ENCODE measurements at places on chromosomes 13 and 19.

DNA sequence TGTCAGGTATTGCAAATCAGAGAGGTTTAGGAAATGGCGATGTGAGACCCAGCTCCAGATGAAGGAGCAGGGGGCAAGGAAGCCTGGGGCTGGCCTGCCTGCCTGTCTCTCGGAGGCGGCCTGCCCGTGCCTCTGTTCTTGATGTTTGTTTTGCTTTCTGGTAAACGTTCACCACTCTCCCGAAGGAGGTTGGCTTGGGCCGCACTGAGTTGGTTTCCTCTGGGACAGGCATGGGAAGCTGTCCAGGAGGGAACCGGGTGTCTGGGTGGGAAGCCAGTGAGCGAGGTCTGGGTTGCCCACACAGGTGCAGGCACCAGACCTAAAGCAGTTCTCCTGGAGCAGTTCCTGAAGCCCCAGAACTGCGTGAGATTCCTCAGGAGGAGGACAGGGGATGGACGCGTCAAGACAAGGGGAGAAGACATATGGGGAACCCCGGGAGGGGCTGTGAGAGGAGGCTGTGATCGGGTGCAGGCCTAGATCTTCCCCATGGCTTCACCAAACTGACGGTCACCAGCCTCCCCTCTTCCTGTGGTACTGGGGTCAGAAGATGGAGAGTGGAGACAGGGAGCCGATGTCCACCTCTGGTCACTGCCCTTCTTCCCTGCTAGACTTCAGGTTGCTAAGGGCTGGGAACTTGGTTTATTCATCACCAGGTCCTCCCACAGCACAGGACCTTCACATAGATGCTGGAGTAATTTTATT lies 15.2 kb downstream of the COL4A2 start:
- DNase-seq, result no peak

DNA sequence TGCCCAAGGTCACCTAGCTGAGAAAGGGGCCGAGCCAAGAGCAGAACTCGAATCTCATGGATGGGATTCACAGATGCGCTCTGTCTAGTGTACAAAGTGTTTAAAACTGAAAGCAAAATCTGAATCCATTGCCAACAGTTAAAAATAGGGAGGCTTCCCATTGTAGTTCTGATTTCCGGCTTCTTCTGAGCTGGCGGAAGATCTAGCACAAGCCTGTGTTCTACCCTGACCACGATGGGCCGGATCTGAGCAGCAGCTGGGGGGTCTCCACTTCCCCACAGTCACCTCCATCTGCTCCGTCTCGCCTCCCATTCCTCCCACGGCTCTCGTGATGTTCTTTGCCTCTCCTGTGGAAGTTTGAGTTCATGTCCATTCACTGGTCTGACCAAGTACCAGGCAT lies 2.4 kb downstream of the CACNG8 start:
- DNase-seq, result no peak

GRCh38 chr13:46303742-46304385 lies 83.2 kb downstream of the RUBCNL start:
- no peak for DNase-seq

DNA sequence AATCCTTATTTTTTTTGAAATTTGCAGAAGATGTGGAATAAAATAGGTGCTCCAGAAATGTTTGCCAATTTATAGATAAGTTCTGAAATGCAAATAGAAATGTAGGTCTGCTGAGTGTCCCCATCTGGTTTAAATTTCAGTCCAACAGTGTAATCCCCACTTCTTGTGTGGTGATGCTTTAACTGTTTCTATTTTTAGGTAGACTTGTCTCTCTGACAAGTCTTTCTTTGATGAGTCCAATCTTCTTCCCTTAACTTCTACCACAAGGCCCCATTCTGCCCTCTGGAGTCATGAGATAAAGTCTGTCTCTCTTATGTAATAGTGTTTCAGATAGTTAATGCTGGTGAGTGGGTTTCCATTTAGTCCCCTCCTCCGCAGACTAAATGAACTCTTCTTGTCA lies 390.4 kb downstream of the RFC3 start:
- peak; percentile 30 for DNase-seq

- DNase-seq, result no peak
These were observed at the start of gene IGFL4 for GRCh38 chr19:46040952-46041500. IGFL4 (minus strand) TSS chr19:46041002; CDS start chr19:46040962, 40 bp downstream.

DNA sequence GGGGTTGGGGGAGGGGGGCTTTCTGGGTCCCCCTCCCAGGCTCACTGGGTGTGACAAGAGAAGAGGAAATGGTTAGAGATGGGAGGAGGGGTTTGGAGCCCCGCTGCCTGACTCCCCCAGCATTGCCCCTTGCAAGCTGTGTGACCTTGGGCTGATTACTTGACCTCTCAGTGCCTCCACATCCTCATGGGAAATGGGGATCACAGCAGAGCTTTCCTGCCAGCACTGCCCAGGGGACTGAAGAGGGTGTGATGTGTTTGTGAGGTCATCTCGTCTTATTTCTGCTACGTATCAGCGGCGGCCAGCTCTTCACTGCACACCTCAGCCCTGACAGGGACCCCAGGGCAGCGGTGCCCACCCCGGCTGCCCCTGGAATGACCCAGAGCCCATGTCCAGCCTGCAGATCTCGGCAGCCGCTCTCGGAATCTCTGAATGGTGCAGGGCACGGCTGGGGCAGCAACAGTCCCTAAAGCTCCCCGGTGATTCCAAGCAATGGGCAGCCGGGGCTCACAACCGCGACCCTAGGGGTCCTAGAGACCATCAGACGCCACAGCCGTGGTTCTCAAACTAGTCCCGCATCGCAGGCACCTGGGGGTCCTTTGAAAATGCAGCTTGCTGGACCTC lies 8.4 kb downstream of the PNMA8B start:
- DNase-seq, result no peak

DNA sequence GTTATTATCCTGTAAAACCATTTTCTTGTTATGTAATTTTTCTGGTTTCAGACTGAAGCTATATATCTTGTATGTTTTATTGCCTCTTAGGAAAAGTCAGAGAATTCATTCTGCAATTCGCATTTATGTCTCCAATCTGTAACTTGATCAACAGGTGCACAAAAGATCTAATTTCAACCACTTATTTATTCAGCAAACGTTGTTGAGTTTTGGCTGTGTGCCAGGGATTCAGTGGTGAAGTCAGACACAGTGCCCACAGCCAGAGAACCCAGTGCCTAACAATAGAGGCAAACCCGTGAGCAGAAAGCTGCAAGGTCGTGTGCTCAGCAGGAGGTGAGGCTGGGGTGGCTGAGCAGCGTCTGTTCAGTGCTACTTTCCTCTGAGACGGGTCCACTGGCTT lies 119.5 kb upstream of the MCF2L start:
- DNase-seq, result no peak

DNA sequence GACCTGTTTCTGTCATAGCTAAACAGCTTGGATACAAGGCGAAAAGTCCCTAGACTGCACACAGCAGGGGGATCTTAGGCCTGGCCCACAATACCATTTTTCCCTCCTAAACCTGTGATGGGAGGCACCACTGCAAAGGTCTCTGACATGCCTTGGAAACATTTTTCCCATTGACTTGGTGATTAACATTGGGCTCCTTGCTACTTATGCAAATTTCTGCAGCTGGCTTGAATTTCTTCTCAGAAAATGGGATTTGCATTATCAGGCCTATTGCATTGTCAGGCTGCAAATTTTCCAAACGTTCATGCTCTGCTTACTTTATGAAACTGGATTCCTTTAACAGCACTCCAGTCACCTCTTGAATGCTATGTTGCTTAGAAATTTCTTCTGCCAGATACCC lies 136.2 kb upstream of the TSHZ3 start:
- no peak for DNase-seq

DNA sequence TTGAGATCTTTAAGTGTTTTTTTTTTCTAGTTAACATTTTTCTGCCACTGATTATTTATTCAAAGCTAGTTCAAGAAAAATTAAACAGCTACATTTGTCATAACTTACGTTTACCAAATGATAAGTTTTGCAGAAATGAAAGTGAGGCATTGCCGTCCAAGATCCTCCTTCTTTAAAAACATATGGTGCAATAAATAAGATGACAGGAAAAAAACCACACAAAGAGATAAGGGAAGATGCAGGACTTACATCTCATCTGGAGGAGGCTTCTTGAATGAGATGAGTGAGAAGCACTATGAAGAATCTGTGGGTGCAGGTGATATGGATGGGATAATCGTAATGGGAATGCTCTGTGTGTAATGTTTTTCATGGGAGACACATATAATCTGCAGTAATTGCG lies 12.4 kb downstream of the TNFSF13B start:
- DNase-seq, result no peak

GRCh38 chr13:53043398-53043797 lies 14.8 kb downstream of the OLFM4 start:
- DNase-seq, result no peak

DNA sequence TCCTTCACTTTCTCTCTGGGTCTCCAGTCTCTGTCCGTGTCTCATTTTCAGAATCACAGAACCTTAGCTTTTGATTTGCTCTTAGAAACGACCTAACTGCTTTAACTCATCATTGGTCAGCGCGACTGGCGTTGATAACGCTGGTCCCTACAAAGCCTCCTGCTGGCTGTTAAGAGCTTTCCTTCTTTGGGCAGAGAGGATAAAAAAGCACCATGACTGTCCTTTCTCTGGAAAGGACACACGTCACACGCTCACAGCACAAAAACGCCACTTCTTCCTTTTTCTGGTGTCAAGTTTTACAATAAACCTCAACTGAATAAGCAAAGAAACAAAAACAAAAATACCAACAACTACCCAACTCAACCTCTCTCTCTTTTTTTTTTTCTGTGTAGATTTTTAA lies 1.7 kb upstream of the KLK12 start:
- no peak for DNase-seq

GRCh38 chr19:3835055-3835435 lies 33.8 kb downstream of the ZFR2 start:
- DNase-seq, result no peak

GRCh38 chr13:20843166-20843565 lies 59.4 kb downstream of the XPO4 start:
- no peak for DNase-seq

DNA sequence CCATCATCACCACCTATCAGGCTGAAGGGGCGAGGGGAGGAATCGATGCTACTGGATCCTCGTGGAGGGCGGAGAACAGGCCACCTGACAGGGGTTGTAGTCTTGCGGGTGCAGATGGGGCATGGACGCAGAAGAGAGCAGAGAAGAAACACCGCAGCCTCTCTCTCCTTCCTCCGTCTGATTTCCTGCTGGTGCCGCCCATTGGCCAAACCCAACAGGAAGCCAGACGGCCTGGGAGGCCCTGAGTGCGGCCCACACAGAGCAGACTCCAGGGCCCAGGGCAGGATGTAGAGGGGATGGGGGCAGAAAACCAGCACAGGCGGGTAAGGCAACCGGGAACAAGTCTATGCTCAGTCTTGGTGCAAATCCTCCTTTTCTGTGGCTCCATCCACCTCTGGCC lies 15.4 kb downstream of the CEBPA start:
- no peak for DNase-seq

GRCh38 chr13:31638577-31638976 lies 100.7 kb upstream of the RXFP2 start:
- DNase-seq, result peak; percentile 54

DNA sequence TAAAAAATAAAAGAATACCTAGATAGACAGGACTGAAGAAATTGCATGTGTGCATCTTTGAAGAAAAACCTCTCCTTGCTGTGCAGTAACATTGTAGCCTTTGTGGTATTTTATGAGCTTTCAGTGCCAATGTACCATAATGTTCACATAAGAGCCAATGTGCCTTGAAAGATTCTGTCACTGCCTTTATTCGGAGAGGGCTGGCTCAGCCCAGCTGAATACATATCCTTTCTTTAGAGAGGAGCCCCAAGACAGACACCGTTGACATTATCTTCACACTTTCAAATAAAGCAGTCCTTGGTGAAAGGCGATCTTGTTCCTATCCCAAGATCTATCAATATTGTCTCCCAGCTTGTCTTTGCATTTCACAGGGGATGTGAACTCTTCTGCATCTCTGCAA lies 18.5 kb upstream of the CNMD start:
- DNase-seq, result no peak

GRCh38 chr19:50939596-50939995 lies 13.2 kb downstream of the KLK5 start:
- DNase-seq, result no peak

- no peak for DNase-seq
These were observed 54.6 kb upstream of the URI1 start for GRCh38 chr19:29887442-29887855.

DNA sequence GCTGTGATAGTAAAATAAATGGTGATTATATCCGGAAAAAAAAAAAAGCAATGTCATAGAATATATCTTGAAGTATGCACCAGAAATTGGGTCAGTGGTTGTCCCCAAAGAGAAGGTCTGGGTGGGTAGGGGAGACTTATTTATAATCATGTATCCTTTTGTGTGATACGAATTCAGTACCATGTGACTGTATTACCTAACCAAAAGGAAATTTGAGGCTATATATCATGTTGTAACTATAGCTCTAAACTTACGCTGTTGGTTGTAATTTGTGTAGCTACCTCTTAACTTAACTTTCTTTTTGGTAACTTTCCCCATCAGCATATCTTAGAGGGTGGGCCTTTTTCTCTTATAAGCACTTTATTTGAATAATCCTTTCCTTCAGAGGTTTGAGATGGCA lies 25.2 kb upstream of the KCTD4 start:
- no peak for DNase-seq

- DNase-seq, result no peak
These were observed 10.4 kb upstream of the ZSWIM4 start for GRCh38 chr19:13784731-13785452.

GRCh38 chr13:59408738-59409137 lies 755.0 kb downstream of the DIAPH3 start:
- no peak for DNase-seq

GRCh38 chr19:19160461-19161035 lies 9.5 kb downstream of the MEF2B start:
- no peak for DNase-seq

GRCh38 chr19:4537953-4538600 lies 1.8 kb downstream of the LRG1 start:
- DNase-seq, result no peak

- DNase-seq, result no peak
These were observed 2.4 kb downstream of the PPP1R13L start for GRCh38 chr19:45402298-45403061.

GRCh38 chr19:30267332-30267731 lies 104.9 kb upstream of the ZNF536 start:
- no peak for DNase-seq

GRCh38 chr13:49307365-49307764 lies 59.6 kb downstream of the CDADC1 start:
- no peak for DNase-seq

- no peak for DNase-seq
These were observed 553.5 kb downstream of the DCT start for GRCh38 chr13:93925990-93926389.

DNA sequence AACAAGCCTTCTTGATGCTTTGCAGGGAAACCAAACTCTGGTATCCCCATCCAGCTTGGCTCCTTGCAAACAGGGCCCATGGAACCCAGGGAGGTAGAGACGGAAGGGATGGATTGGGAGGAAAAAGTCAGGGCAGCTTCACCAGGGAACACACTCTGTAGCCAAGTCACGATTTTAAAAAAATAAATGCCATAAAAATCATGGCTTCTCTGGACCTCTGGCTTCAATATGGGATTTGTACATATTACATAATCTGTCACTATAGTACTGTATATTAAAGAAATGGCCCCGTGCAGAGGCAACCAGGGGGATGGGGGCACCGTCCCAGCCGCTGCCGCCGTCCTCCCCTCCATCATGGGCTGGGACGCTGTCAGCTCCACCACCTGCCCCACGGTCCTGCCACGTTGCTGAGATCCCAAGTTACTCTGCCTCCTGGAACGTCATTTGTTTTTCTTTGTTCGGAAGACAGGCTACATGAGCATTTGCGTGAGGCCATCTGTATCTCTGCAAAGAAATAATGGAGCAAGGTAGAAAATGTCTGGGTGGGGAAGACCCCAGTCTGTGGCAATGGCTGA lies 313.3 kb downstream of the ZNF536 start:
- no peak for DNase-seq

GRCh38 chr13:67742478-67742877 lies 512.3 kb upstream of the PCDH9 start:
- no peak for DNase-seq
